Kidney tubule cell (primary cell): ENCODE measurements at places on chromosomes 7 and 10.

- no peak for DNase-seq
Observed at GRCh38 chr10:72013202-72013945, 49.2 kb downstream of the CHST3 start.

DNA sequence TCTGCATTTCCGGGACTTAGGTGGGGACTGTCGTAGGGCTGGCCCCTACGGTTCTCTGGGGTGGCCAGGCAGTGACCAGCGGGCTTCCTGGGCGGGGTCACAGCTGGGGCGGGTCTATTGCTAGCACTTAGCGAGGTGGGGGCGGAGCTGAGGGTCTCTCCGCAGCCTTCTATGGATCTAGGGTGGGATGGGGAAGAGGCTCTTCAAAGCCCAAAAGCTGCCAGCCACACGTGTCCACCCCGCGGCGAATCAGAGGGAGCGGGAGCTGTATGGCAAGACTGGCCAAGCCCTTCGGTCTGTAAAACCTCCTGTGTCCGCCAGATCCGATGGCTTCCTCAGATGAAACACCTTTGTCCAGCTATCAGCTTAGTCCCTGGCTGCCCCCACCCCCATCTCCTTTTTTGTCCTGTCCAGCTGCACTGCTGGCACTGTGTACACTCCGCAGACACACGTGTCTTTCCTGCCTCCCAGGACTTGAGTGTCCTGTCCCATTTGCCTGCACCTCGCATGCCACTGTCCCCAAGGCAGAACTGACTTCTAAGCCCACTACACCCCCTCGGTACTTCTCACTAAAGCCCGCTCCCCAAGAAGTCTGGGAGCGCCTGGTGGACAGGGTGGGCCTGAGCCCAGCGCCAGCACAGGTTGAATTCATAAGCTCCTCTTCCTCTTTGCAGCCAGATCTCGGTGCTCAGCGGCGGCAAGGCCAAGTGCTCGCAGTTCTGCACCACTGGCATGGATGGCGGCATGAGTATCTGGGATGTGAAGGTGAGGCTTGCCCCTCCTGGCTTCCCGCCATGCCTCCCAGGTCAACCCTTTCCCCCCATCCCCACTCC lies 14.8 kb downstream of the PDAP1 start:
- no peak for DNase-seq

- DNase-seq, result no peak
Observed at GRCh38 chr10:44382981-44383748, 1.7 kb downstream of the CXCL12 start.

GRCh38 chr7:104327534-104327933 lies 869 bp upstream of the LHFPL3 start:
- no peak for DNase-seq

DNA sequence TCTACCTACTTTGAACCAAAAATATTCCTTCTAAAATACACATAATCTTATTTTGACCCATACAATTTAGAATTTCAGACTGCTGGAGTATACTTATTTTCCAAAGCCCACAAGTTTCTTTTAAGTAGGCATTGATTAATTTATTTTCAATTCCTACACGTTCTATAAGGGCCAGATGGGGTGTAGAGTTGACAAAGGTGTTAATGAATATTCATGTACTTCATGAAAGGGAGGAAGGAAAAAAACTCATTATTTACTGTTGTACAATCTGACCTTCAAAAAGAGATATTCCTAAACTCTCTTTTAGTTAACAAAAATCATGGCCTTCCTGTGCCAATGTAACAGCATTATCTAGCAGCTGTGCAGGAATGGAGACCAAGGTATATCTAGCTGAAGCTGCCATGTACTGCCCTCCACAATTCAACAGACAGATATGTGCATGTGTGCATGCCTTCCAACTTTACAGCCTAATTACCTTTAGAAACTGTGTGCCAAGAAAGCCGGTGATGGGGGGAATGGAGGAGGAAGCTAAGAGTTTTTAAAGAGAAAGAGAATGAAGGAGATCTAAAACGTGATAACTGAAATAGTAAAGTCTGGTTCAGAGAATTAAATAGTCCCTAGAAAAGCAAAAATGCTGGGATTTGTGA lies 108.9 kb downstream of the UPF2 start:
- no peak for DNase-seq
